ENCODE measurements at places on chromosomes 16 and 17. TPM values are rescaled to one million over a fixed set of nuclear protein-coding genes. Genes with fewer than 3 reads are reported as not detected.

The TMEM238L gene
- not detected for total RNA-seq

The ABCA8 gene
- 0.27 TPM for total RNA-seq

The SLC52A1 gene
- 0.80 TPM for total RNA-seq

The MARVELD3 gene
- 0.19 TPM for total RNA-seq

The AHSP gene
- total RNA-seq: not detected

The KCNAB3 gene
- total RNA-seq: 1.7 TPM

The ATP2A1 gene
- 1.8 TPM for total RNA-seq

The HOXB4 gene
- total RNA-seq: 0.06 TPM

The NPTX1 gene
- 209 TPM for total RNA-seq

The PTX4 gene
- not detected for total RNA-seq

The ITGAD gene
- 0.16 TPM for total RNA-seq

The PCGF2 gene
- 59.6 TPM for total RNA-seq

The SF3B3 gene
- total RNA-seq: 141 TPM

The ENDOV gene
- 50.6 TPM for total RNA-seq

The GPRC5B gene
- 34.0 TPM for total RNA-seq

The LMF1 gene
- total RNA-seq: 8.5 TPM

The KCNH6 gene
- total RNA-seq: not detected

The STXBP4 gene
- total RNA-seq: 4.3 TPM

The RAB11FIP4 gene
- total RNA-seq: 1.6 TPM

The TBC1D28 gene
- not detected for total RNA-seq

The CES4A gene
- total RNA-seq: 3.3 TPM

The CUEDC1 gene
- 54.2 TPM for total RNA-seq

The VPS9D1 gene
- 3.5 TPM for total RNA-seq

The TBC1D3E gene
- not detected for total RNA-seq

The HAS3 gene
- 52.3 TPM for total RNA-seq

The TRPV3 gene
- total RNA-seq: 0.59 TPM

The SLFN12 gene
- not detected for total RNA-seq

The OGFOD3 gene
- total RNA-seq: 23.8 TPM

The SRCAP gene
- 25.8 TPM for total RNA-seq

The TMC8 gene
- 0.26 TPM for total RNA-seq

The USP31 gene
- total RNA-seq: 14.0 TPM

The KIAA0513 gene
- 3.3 TPM for total RNA-seq

The TBC1D3B gene
- 2.9 TPM for total RNA-seq

The CTRB2 gene
- total RNA-seq: not detected

The ZG16 gene
- total RNA-seq: not detected

The ATAD5 gene
- 4.3 TPM for total RNA-seq

The HOXB3 gene
- total RNA-seq: 5.1 TPM

The SCIMP gene
- not detected for total RNA-seq

The GPR179 gene
- total RNA-seq: not detected

The TNFRSF17 gene
- not detected for total RNA-seq

The C16orf96 gene
- not detected for total RNA-seq

The HOXB7 gene
- total RNA-seq: 34.2 TPM

The FOXN1 gene
- total RNA-seq: 0.06 TPM

The GJD3 gene
- total RNA-seq: 0.86 TPM

The MAP2K6 gene
- total RNA-seq: 6.5 TPM

The SLFN11 gene
- 6.5 TPM for total RNA-seq

The ATP1B2 gene
- 0.45 TPM for total RNA-seq

The LPO gene
- total RNA-seq: not detected

The CLEC18C gene
- not detected for total RNA-seq

The CLEC19A gene
- 0.32 TPM for total RNA-seq

The SLC5A11 gene
- total RNA-seq: 0.24 TPM

The PPL gene
- 3.4 TPM for total RNA-seq

The STX1B gene
- 1.8 TPM for total RNA-seq

The CNGB1 gene
- 0.49 TPM for total RNA-seq

The WFDC1 gene
- total RNA-seq: not detected

The EXOC3L1 gene
- 0.29 TPM for total RNA-seq

The RCVRN gene
- total RNA-seq: not detected

The HES7 gene
- 1.8 TPM for total RNA-seq

The KRTAP4-6 gene
- total RNA-seq: not detected
